AG04450 (cell line): ENCODE measurements at places on chromosomes 3 and 15.

GRCh38 chr3:126053513-126053912 lies 30.4 kb downstream of the SLC41A3 start:
- DNase-seq, result no peak

DNA sequence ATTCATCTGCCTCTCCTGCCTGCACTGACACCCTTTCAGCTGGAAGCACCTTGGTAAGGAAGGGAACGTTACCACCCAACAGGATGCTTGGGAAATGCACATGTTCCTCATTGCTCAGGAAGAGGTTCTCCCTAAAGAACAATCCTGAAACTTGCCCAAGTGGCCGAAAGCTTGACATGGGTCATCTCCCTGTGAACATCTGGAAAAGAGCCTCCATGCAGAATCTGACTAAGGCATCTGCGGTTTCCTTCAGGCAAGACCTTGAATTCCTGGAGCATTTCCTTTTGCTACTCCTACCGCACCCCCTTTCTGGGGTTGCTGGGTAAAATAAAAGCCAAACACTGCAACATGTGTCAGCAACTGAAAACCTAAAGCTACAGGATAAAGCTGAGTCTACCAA lies 68.7 kb upstream of the SNRK start:
- no peak for DNase-seq

DNA sequence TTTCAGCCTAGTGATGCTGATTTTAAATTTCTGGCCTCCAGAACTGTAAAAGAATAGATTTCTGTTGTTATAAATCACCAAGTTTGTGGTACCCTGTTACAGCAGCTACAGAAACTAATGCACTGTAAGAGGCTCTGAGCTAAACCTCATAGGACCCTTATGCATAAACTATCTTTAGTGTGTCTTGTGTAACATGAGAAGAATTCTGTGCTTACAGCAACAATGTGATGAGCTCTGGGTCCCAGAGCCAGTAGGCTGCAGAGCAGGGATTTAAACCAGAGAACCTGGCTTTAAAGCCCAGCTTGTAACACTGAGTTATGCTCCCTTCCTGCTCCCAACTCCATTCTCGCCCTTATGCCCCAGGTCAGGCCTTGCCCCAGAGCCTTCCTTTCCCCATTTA lies 113.1 kb downstream of the THSD4 start:
- DNase-seq, result peak; percentile 24

DNA sequence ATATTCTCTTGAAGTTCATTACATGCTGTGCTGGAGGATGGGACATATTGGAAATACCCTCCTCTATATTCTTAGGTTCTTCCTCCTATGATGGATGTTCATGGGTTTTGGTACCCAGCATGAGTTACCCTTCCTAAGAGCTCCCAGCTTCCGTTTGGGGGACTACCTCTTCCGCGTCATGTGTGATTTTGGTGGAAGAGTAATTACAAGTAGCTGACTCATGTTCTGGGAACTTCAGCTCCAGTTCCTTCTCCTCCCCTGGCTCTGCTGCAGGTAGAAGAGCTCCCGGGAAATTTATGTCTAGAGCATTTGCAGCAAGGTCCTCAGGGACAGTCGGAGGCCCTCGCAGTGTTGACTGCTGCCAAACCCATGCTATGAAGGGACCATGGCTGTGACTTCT lies 208.8 kb upstream of the IL12A start:
- DNase-seq, result no peak
